ENCODE measurements at places on chromosomes 5 and 9. TPM values are rescaled to one million over a fixed set of nuclear protein-coding genes. Genes with fewer than 3 reads are reported as not detected.

DNA sequence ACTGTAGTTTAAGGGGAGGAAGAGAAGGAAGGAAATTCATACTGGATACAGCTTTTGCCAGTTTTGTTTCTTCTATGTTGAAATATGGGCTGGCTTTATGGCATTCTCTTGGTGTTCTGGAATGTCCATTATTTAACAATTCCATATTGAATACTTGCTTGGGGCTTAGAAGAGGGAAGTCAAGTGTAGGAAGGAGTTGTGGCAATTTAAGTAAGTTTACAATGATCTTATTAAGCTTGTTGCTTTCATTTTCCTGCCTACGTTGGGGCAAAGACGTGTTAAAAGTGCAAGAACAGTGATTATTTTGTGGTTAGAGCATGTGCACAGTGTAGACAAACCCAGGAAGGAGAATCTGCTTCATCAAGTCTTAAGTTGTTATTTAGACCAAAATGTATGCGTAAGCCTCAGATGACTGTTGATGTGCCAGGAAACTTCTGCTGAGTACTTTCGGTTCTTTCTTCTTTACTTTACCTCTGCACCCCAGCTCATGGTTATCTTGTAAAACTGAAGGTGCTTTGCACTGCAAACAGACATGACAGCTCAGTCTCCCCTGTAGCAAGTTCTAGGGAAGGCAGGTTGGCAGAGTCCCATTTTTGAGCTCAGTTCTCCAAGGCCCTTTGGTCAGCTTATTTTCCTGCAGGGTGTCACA lies 75.8 kb downstream of the F2RL2 start:
- DNase-seq: peak; percentile 15
- H3K27me3 ChIP-seq: no peaks in the 10 kb centered on the region
- peak overlapping the region; percentile 91 for H3K27ac ChIP-seq
- peaks cover 4% of the 10 kb centered on the region for H3K36me3 ChIP-seq
- peak overlapping the region; percentile 67 for H3K4me3 ChIP-seq

GRCh38 chr9:16704116-16705110 lies 166.1 kb downstream of the BNC2 start:
- H3K4me1 ChIP-seq: no peaks in the 10 kb centered on the region
- DNase-seq: no peak
- no peak overlapping the region for H3K27ac ChIP-seq
- no peak overlapping the region for H3K4me3 ChIP-seq
- no peaks in the 10 kb centered on the region for H3K27me3 ChIP-seq

The LMX1B gene
- total RNA-seq: not detected

DNA sequence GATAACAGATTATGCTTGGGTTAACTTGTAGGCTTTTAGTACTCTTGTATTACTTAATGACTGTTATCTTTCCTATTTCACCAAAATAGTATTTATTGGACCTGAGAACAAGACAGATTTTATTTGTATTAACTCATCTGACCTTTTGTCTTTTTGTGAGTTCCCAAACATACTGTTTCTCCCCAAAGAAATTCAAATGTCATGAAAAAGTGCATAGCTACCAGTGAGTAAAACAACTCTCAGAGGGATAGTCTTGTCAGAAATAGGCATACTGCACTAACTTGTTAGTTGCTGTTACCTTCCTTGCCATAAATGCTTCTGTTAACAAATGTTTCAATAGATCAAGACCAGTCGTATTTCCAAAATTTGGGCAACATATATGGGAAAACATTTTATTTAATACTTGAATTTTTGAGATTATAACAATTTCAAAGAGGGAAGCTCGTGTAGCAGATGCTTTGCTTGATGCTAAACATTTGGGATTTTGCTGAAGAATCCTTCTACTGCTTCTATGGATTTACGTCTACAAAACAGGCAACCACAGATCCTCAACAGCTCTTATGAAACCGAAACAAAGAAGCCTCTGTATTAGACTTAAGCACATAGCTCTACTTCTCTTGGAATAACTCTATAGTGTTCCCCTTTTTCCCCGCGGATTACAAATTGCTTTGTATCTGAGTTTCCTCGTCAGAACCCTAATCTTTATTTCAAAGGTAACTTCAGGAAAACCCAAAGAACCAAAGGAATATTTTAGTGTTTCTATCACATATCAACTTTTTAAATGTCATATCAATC lies 248.8 kb downstream of the MCTP1 start:
- no peak for DNase-seq
- no peak overlapping the region for H3K4me3 ChIP-seq
- peaks cover 7% of the 10 kb centered on the region for H3K27me3 ChIP-seq
- H3K36me3 ChIP-seq: no peaks in the 10 kb centered on the region
- no peaks in the 10 kb centered on the region for H3K4me1 ChIP-seq

DNA sequence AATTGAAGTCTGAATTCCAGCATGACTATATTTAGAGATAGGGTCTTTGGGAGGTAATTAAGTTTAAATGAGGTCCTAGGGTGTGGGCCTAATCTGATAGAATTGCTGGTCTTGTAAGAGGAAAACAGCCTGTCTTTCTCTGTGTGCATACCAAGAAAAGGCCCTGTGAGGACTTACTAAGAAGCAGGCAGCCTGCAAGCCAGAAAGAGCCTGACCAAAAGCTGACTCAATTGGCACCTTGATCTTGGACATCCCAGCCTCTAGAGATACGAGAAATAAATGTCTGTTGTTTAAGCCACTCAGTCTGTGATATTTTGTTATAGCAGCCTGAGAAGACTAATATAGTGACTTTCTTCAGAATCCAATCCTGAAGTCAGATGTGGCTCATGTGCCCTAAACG lies 14.6 kb downstream of the ARL14EPL start:
- H3K27ac ChIP-seq: no peak overlapping the region
- no peaks in the 10 kb centered on the region for H3K36me3 ChIP-seq
- peaks cover 10% of the 10 kb centered on the region for H3K27me3 ChIP-seq
- no peak for DNase-seq
- no peak overlapping the region for H3K4me3 ChIP-seq

The NPR2 gene
- 8.9 TPM for total RNA-seq

Measured in activated naive CD8-positive, alpha-beta T cell treated with anti-CD3 and anti-CD28 coated beads for 36 hours (primary cell).